ENCODE measurements at places on chromosomes 3 and 15.

DNA sequence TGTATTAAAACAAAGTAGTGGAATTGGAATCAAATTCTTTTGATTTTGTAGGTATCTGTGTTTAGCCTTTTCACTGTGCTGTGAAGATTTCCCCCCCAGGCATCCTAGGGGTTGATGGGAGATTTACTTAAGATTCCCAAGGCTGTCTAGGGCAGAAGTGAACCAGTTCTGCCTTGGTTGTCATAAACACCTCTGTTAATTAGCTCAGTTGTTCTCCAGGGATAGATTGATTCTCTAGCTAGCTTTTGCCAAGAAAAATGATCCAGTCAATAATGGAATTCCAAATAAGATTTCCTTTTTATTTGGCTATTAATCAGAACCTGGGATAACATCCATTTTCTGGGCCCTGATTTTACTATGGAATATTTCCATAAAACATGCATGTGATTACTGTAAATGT is 12.7 kb downstream of the DAG1 start:
- DNase-seq, result no peak

DNA sequence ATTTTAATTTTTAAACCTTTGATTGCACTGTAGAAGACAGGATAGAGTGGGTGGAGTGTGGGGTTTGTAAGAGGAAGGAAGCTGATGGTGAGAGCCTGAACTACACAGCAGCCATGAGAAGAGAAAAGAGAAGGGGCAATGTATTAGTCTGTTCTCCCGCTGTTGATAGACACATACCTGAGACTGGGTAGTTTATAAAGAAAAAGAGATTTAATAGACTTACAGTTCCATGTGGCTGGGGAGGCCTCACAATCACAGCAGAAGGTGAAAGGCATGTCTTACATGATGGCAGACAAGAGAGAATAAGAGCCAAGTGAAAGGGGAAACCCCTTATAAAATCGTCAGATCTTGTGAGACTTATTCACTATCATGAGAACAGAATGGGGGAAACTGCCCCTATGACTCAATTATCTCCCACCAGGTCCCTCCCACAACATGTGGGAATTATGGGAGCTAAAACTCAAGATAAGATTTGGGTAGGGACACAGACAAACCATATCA is 37.3 kb downstream of the STARD5 start:
- DNase-seq, result no peak

DNA sequence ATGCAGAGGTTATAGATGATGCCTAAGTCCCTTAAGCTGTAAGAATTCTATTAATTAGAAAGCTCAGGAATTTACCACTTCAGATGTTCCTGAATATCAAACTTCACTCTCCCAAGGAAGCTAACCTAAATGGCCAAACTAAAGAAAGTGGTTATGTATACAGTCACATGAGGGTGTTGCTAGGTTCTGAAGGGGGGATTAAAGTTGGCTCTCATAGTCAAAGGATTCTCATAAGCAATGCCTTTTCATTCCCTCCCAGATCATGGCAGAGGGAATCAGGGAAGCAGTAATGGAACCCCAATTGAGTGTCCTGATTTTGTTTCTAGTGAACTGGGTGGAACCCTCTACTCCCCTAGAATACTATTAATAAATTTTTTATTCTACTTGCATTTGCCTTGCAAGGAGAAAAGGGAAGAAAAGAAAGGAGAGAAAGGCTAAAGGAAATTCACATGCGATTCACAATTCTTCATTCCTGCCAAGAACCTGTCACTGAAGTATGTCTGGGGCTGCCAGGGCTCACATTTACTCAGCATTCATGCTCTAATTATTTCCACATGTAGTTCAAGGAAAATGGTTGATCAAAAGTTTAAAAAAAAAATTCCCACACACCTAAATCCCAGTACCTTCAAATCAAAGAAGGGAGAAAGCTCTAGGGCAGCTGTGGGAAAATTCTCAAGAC is 25.1 kb downstream of the FSTL1 start:
- DNase-seq, result no peak

DNA sequence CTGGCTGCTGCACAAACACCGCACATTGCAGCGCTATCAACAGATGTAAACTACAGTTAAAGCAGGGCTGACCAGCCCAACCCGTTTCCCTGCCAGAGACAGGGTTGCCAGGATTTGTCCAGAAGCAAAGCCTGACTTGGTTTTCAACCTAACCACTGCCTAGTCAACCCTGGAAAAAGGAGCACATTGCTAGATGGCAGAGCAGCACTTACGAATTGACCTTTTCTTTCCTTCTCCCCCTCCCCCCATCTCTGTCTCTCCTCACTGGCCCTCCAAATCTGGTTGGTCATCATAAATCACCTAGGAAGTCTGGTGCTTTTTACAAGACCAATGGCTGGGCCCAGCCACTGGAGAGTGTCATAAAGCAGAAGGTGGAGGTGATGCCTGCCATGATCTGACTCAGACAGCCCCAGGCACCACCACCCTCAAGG is 51.3 kb downstream of the ABCC5 start:
- DNase-seq, result no peak

DNA sequence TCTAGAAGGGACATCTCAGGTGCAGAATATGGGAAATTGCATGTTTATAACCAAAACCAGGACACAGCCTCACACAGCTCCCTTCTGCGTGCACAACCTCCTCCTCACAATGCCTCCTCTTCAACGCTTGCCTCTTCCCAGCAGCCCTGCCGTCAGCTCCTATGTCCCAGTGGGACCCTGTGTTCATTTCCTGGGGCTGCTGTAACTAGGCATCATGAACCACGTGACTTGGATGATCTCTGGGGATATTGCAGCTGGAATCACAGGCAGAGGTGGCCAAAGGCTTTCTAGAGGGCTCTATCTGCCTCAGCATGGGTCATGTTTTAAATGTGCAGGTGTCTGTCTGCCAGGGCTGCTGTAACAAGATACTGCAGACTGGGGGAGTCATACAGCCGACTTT is 375.3 kb downstream of the OCA2 start:
- no peak for DNase-seq

DNA sequence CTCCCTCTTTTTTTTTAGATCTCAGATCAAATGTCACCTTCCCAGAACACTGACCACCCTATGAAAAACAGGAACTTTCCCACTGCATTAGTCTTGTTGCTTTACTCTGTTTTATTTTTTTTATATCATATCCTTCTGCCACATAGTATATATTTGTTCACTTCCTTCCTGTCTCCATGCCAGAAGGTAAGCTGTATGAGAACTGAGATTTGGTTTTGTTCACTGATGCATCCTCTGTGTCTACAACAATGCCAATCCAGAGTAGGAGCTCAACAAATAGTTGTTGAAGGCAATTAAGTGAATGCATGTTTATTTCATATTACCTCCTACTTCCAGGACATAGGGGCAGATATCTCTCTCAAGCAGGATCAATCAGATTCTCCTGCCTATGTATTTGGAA is 114.4 kb downstream of the TPRG1 start:
- no peak for DNase-seq
